Activated CD8-positive, alpha-beta memory T cell treated with anti-CD3 and anti-CD28 coated beads for 1 hour (primary cell): ENCODE measurements at places on chromosomes 7 and 10.

GRCh38 chr7:150524018-150524417, 9.3 kb downstream of the GIMAP7 start:
- no peak for DNase-seq

DNA sequence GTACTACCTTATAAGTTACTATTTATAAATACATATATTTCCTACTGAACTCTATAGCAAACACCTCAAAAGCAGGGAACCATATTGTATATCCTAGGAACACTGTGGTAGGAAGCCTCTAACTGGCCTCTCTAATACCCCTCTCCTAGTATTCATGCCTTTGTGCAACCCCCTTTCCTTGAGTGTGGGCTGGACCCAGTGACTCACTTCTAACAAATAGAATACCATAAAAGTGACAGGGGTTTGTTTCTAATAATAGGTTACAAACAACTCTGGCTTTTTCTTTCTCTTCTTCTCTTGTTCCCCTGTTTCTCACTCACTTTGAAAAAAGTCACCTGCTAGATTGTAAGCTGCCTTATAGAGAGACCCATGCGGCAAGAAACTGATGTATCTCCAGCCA, 51.6 kb upstream of the MACC1 start:
- no peak for DNase-seq

GRCh38 chr7:105655067-105655466, 73.8 kb upstream of the EFCAB10 start:
- no peak for DNase-seq

GRCh38 chr10:118321724-118322575, 20.2 kb downstream of the FAM204A start:
- no peak for DNase-seq

GRCh38 chr10:63766745-63767137, 245.5 kb downstream of the REEP3 start:
- no peak for DNase-seq

GRCh38 chr7:88387368-88387767, 80.7 kb upstream of the STEAP4 start:
- no peak for DNase-seq

DNA sequence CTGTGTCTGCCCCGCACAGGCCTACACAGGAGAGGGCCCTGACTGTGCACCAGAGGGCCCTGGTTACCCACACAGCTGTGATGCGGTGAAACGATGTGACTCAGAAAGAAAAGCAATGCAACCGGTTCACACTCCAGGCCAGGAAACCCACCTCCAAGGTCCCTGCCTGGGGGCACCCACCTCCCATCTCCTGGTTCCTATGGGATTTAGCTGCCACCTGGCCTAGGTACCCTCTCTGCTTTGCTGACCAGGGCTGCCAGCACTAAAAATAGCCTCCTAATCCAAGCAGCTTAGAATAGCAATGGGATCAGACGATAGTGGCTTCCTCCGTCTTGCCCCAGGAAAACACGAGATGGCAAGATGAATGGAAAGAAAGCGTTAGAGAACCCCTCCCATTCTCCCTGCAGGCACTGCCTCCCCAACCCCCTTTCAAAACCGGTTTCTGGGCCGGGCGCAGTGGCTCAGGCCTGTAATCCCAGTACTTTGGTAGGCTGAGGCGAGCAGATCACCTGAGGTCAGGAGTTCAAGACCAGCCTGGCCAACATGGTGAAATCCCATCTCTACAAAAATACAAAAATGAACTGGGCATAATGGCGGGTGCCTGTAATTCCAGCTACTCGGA, 12.4 kb downstream of the RBP3 start:
- DNase-seq, result no peak

DNA sequence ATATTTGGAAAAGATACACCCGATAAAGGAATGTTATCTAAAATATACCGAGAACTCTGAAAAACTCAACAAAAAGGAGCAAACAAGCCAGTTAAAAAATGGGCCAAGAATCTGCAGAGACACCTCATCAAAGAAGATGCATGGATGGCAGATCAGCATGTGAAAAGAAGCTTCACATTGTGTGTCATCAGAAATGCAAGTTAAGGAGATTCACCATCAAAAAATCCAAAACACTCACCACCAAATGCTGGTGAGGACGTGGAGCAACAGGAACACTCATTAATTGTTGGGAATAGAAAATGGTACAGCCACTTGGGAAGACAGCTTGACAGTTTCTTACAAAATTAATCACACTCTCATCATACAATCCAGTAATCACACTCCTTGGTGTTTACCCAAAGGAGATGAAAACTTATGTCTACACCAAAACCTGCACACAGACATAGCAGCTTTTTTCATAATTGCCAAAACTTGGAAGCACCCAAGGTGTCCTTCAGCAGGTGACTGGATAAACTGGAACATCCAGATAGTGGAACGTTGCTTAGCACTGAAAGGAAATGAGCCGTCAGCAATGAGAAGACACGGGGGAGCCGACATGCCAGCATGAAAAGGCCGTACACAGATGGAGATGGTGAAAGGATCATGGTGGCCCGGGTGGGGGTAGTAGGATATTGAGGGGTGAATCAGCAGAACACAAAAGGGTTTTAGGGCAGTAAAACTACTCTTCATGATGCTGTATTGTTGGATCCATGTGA, 27.9 kb upstream of the PWWP2B start:
- no peak for DNase-seq

- no peak for DNase-seq
These were observed 44.6 kb upstream of the TES start for GRCh38 chr7:116165717-116166116.

DNA sequence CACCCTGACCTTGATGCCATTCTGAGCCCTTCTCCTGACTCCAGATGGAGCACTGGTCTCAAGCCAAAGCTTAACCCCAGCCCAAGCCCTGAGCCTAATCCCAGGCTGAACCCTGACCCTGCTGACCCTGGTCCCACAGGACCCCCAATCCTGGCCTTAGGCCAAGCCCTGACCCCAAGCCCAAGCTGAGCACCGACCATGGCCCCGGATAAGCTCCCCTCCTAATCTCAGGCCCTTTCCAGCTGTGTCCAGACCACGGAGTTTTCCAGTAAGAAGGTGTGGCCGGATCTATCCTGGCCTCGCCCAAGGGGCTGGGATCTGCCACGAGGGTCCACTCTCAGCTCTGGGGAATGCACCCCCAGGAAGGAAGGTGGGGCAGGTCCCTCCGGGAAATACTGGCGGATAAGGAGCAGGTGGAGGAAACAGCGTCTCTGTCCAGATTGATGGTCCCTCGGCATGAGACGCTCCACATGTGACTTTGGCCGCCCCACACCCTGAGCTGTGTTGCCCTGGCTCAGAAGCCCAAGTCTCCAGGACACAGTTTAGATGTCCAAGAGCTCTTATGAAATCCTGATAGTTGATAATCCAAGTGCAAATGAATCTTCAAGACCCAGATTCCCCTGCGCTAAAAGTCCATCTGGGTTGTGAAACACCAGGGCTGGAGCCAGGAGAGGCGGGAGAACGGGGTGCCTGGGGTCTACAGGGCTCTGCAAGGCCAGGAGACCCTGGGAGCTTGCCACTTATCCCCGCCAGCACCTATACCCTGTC, 10.4 kb downstream of the ELN start:
- DNase-seq, result no peak

GRCh38 chr10:43294241-43294658, 27.4 kb upstream of the RASGEF1A start:
- DNase-seq, result no peak

- DNase-seq, result no peak
These were observed 16.4 kb downstream of the OGDHL start for GRCh38 chr10:49745756-49746155.

- no peak for DNase-seq
These were observed 246.8 kb downstream of the ELMO1 start for GRCh38 chr7:37201876-37202198.

- DNase-seq, result no peak
These were observed 226.9 kb downstream of the WDR11 start for GRCh38 chr10:121078036-121078435.

DNA sequence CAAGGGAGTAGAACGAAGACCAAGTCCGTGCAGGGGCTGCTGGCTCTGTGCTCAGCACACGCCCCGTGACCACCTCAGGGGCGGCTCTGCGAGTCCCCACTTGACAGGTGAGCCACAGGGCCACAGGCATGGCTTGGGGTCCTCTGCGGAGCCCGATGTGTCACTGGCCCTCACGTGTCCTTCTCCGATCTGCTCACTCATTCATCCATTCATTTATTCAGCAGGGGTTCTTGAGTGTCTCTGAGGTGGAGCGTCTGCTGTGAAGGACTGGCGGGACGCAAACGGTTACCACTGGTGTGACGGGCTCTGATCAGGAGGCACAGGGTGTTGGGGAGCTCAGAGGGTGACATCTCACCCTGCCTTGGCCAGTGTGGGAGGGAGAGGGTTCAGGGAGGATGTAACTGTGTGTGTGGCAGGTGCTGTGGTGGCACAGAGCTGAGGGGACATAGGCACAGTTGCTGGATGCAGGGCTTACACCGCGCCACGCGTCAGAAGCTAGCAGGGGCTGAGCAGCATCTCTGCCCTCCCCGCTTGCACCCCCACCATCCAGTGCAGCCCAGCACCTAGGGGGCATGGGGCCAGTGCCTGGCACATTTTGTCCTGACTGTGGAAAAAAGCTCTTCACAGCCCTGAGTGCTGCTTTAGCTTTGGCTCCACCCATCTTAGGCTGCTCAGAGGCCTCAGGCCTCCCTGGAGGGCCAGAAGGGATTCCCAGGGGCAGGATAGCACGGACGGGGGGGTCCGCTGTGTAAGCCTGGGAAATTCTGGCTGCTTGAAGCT, 116.8 kb downstream of the LHPP start:
- DNase-seq, result no peak

- DNase-seq, result no peak
These were observed 2.3 kb upstream of the PCGF6 start for GRCh38 chr10:103353281-103353680.

GRCh38 chr7:94223375-94224084, 171.2 kb upstream of the COL1A2 start:
- no peak for DNase-seq

DNA sequence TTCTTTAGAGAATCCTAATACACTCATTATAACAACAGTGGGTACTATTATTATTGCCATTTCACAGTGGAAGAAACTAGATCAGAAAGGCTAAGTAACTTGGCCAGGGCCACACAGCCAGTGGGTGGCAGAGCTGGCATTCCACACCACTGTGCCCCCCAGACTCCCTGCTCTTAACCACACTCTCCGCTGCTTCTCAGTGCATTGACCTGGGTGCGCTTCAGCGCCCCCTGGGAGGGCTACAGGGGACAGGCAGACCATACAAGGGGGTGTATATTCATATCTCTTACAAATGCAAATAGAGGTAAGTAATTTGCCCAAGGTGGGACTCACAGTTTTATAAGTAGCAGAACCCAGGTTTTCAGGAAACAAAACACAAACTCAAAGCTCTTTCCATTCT, 77.0 kb upstream of the NMT2 start:
- no peak for DNase-seq

- DNase-seq, result no peak
These were observed 930 bp downstream of the GARIN1A start for GRCh38 chr7:128672927-128673517.

DNA sequence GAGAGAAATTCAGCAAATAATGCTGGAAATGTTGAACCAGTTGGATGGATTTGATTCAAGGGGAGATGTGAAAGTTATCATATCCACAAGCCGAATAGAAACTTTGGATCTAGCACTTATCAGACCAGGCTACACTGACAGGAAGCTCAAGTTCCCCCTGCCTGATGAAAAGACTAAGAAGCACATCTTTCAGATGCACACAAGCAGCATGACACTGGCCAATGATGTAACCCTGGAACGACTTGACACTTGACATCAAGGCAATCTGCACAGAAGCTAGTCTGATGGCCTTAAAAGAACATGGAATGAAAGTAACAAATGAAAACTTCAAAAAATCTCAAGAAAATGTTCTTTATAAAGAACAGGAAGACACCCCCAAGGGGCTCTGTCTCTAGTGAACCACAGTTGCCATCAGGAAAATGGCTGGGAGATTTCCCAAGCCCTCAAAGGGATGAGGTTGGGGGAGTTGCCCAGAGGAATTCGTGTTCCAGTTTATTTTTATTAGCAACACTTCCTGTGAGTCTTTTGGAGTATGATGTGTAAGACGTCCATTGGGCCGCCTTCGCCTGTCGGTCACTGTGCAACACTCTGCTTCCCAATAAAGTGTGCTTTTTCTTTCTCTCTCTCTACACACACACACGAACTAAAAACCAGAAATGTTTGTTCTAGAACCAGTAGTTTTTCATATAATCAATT, 200.0 kb downstream of the HIBADH start:
- no peak for DNase-seq

DNA sequence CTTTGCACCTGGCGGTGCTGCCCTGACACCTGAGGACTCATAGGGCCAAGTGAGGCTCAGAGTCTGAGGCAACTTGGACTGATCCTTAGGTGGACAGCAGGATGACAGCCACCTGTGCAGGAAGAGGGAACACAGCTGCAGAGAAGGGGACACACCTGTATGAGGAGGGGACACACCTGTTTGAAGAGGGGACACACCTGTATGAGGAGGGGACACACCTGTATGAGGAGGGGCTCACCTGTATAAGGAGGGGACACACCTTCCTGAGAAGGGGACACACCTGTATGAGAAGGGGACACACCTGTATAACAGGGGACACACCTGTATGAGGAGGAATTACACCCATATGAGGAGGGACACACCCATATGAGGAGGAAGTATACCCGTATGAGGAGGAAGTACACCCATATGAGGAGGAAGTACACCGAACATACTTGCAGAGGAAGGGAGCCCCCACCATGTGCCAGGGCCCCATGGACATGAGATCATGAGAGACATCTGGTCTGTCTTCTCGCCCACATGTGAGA, 285.9 kb downstream of the ADARB2 start:
- DNase-seq, result no peak

DNA sequence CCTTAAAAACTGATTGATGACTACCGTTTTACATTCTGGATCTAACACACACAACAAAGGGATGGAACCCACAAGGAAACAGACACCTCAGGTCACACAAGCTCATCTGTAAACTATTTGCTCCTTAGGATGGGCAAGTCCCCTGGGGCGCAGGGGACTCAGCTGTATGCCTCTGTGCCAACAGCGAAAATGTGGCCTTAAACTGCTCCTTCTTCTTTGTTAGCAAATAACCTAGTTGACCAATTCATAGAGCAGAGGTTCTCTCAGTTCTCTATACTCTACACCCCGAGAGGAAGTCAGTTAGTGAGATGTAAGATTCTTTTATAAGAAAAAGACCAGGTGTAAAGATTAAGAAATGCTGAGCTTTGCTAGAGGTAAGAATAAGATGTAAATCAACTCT, 181.9 kb upstream of the PRSS58 start:
- DNase-seq, result no peak
